CD4-positive, alpha-beta T cell treated with Interferon alpha-2 for 1 hour (primary cell): ENCODE measurements at places on chromosomes 6 and 20.

GRCh38 chr6:31874084-31874670 is 4.6 kb downstream of the SLC44A4 start:
- DNase-seq: no peak

- no peak for DNase-seq
Observed at GRCh38 chr6:12001004-12001705, 11.0 kb upstream of the HIVEP1 start.

DNA sequence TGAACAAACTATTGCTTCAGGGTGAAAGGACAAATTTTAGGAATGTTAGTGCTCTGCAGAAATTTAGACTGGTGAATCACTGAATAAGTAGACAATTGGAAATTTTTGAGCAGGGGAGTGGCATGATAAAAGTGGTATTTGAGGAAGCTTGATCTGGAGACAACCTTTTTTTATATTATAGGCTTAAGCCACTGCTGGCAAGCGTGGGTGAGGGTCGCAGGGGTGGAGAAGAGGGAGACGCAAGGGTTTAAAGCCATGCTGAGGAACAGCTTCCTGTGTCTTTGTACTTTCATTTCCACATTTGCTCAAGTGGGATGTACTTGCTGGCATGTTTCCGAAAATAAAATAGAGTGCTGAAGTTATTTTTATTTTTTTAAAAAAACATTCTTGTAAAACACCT is 23.7 kb downstream of the NCOA7 start:
- no peak for DNase-seq

DNA sequence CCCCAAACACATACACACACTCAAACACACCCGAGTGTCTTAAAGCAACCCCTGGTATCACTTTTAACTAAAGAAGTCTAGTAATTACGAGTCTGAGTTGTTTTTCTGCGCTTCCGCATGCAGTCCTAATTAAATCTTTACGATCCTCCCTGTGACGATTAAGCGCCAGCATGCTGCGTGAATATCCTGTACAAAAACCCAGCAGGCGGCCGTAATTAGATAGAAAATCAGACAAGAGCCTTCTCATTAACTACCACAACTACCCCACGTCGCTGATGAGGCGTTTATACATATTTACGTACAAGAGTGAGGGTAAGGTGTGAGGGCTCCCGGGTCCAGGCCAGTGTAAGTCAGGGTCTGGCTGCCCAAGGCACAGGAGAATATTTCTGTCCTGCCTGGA is 8.1 kb downstream of the TFAP2B start:
- no peak for DNase-seq

GRCh38 chr6:80605165-80605989 is 498.9 kb downstream of the BCKDHB start:
- DNase-seq: no peak

- no peak for DNase-seq
Observed at GRCh38 chr6:120303527-120303926, 954.0 kb upstream of the MAN1A1 start.
